CD4-positive, alpha-beta T cell treated with Interleukin-15 for 4 hours (primary cell): ENCODE measurements at places on chromosomes 4 and X.

DNA sequence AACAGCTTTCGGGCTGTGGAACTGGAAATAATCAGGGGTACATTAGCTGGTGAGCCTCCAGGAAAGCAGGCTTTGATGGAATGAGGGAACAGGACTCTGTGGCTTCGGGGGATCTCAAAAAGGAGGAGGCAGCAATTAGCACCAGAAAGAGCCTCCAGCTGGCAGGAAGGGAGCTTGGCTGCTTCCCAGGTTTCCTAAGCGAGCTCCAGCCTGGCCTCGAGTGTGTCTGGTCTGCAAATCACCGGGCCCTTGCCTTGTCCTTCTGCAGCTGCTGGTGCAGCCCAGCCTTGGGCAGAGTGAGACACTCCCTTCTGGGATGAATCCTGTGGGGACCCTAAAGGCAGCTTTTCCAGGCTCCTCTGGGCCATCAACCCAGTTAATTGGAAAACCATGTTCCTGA, 10.7 kb upstream of the PDHA1 start:
- DNase-seq, result no peak

DNA sequence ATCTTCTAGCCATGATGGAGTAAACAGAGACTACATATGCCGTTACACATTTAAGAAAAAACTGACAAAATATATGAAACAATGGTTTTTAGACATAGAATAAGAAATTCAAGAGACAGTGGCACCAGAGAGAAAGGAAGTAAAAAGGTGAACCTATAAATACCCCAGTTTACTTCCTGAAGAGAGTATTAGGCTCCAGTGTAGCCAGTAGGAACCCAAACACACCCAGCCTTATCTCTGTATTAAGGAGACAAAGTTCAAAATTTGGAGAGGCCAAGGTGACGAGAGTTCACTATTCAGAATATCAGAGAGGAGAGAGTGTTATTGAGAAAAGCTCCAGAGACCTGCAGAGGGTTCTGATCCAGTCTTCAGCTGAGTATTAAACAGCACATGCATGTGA, 119.0 kb downstream of the TET2 start:
- DNase-seq, result no peak

DNA sequence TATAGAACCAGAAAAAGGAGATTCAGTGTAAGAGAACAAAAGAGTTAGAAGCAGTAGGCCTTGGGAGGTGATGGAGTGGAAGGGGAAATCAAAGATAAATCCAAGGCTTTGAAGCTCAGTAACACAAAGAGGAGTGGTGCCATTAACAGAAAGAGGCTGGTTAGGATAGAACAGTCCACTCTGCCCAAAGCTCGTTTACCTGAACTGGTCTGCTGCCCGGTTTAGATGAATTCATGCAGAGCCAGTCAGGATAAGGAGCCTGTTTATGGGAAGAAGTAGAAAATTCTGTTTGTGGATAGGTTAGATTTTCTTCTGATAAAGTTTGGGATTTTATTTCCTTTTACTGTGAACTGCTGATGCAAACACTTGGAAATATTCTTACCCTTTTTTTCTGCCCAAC, 80.6 kb downstream of the HMGB2 start:
- DNase-seq, result no peak

GRCh38 chr4:189840356-189840755, 100.3 kb upstream of the FRG1 start:
- DNase-seq, result no peak

- no peak for DNase-seq
Observed at GRCh38 chr4:107994894-107995293, 5.2 kb downstream of the HADH start.

DNA sequence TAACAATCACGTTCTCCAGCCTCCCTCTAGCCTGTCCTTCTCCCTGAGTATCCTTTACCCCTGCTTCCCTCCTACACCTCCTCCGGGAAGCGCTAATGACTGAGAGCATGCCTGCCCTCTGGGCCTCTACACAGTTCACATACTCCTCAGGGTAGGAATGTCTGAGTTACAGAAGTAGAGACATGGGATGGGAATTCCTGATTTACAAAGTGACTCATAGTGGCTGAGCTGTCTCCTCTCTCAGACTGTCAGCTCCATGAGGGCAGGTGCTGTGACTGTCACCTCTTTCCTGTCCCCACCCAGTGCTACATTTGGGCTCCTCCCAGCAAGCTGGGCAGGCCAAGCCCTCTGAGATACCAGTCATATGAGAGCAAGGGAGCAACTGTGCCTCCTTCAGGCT, 2.6 kb downstream of the LAS1L start:
- no peak for DNase-seq

DNA sequence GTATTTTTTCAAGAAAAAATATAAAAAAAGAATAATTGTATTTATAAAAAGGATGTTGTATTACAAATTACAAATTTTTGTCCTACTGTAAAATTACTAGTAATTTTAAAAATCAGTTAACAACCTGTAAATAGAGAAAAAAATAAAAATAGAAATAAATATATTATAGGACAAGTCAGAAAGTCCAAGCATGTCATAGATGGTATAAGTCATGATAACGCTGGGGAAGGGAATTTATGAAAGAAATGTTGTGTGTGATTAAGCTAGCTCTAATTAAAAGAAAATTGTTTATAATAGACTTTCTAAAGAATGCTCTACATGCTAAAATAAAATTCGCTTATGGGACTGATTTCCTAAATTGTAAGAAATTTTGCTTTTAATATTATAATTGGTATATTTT, 2329.9 kb downstream of the ARAP2 start:
- DNase-seq, result no peak

- DNase-seq, result no peak
Observed at GRCh38 chrX:78124307-78124706, 15.1 kb downstream of the TAF9B start.

DNA sequence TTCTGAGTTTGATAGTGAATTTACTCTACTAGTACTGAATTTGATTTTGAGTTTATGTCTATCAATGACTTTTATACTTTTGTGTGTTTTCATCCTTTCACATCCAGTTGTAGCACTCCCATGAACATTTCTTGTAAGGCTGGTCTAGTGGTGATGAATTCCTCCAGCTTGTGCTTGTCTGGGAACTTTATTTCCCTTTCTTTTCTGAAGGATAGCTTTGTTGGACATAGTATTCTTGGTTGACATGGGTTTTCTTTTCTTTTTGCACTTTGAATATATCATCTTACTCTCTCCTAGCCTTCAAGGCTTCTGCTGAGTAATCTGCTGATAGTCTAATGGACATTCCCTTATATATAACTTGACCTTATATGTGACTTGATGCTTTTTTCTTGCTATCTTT, 32.5 kb upstream of the IL2 start:
- DNase-seq, result no peak

DNA sequence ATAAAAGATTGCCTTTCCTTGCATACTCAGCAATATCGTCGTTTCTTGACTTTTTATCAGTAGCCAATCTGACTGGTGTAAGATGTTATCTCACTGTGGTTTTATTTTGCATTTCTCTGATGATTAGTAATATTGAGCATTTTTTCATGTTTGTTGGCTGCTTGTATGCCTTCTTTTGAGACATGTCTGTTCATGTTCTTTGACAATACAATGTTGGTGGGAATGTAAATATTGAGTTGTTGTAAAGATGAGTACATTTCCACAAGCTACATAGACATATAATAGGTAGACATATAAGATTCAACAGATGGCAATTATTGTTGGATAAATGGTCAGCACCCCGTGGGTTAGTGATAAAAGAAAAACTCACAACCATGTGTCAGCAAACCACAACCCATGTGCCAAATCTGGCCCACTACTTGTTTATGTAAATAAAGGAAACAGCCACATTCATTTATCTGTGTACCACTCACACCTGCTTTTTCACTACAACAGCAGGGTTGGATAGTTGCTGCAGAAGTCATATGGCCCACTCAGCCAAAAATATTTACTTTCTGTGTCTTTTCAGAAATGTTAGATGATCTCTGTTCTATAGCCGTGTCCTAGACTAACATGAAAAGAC, 153.1 kb upstream of the VCX start:
- DNase-seq, result no peak

DNA sequence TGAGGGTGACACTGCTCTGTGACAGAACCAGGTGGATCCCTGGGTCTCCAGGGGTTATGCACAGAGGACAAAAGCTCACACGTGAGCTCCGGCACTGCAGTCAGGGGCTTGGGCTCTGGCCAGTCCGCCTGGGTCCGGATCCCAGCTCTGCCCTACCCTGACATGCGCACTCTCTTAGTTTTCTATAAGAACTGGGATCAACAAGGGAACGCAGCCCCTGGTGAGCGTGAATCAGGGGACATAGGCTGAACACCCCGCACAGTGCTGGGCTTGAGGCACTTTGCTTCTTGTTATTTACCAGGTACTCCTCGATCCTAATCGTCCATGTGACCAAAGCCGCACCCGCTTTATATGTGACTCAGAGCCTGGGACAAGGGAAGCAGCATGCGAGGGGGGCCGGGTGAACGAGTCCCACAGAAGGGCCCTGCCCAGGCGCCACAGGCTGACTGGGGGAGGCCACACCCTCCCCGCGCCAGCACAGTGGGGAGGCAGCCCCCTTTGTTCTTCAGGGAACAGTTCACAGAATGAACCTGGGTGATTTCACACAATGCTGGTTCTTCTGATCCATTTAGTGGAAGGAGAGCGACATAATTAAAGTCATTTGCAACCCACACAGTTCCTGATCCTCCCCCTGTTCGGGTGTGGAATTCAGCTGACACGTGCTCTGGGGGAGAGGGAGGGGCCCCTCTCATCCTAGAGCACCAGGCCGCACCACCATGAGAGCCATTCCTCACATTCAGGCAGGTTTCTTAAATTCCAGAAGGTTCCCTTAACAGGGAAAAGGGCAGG, 55.5 kb downstream of the WFS1 start:
- DNase-seq, result no peak

DNA sequence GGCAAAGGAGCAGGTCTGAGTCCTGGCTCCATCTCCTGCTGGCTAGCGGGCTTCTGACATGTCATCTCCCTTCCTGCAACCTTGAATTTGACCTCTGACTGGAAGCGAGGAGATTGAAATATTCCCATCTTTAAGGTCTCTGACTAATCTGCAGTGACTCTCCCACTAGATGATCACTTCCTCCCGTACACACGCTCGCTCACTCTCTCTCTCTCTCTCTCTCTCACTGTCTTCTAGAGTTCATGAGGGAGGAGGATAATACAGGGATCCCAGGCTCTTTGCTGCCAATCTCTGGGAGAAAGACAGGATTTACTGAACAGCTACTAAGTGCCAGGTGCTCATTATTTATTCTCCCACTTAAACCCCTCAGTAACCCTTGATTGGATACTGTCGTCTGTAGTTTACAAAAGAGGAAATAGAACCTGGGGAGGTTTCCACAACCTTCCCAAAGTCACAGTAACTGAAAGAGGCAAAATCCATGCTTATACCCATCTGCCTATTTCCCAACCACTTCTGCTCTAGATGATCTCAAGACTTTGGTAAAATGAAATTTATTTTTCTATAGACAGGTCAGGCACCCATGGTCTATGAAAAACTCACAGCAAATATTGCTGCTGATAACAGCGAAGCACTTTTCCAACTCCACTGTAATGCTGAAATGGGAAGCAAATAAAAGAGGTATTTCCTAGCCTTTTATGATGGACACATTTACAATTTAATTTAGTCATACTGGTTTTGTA, 193.5 kb upstream of the C1QTNF7 start:
- no peak for DNase-seq

DNA sequence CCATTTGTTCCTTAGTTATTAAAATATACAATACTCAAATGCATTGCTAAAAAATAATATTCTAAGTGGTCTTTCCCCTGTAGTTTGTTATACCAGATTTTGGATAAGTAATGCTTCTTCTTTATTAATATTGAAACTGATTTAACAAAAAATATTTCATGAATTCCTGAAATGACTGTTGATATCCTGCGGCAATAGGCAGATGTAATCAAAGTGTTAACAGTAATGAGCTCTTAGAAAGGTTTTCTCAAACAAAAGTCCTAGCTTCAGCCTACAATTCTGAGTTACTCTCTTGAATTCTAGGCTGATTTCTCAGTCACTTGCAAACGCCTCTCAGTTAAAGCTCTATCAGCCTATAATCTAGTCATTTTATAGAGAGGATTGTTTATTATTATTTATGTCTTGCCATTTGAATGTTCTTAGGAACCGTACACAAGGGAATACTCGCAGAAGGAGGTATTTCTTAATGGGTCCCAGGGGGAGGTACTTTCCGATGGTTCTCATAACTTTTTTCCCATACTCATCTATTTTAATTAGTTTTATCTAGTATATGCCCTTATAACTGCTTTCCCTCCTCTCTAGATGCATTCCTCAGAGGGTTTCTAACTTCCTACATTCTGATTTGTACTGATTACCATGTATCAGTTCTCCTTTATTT, 96.8 kb downstream of the FNIP2 start:
- no peak for DNase-seq
